ENCODE measurements at places on chromosomes 3 and 15.

DNA sequence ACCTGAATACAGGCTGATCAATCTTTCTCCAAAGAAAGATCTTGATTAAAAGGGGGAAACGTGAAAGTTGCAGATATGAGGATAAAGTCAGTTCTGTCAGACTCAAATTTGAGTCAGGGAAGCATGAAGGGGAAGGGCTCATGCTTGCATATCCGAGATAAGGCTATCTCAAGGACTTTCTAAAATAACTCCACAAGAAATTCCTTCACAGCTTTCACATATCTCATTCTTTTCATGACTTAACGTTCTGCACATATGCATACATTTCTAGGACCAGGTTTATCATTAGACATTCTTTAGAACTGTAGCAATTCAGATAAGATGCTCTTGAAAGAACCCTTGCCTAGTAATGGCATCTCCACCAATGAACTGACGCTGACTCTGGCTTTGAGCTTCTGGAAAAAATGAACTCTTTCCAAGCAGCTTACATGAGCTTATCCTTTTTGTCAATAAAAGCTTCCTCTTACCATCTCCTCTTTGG, 15.9 kb downstream of the SH3GL3 start:
- no peak for DNase-seq

DNA sequence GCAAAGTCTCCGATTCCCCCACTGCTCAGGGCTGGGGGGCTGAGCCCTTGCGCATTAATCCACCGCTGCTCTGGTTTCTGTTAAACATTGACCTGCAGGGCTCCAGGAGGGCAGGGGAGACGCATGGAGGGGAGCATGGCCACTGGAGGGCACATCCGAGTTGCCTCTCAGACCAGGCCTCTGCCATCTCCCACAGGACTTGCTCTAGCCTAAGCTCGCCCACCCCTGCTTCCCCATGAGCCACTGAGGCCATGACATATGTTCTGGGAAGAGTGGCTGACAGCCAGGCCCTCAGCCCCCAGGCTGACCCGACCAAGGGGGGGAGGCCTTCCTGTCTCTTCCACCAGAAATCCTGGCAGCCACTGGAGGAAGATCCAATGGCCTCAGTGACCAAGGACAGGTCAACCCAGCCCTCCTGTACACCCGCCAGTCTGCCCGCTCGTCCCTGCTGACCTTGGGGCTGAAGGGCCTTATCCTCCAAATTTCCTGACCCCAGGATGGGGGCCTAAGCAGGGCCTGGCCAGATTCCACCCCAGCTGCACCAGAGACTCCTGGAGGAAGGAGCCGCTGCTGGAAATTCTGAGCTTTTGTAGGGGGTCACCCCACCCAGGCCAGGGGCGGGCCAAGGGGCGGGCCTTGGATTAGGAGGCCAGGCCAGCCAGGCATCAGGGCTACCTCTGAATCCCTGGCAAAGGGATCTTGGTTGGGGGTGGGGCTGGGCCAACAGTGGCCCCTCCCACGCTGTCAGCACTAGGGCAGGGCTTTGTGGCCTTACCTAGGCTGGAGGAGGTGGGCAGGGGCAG, at the start of gene HYAL1:
Gene HYAL1 (minus strand): TSS at position 562 of the 803 bp plus-strand sequence. CDS start 618 bp downstream, outside the sequence.
- DNase-seq: no peak

GRCh38 chr15:58026552-58026951, 39.0 kb downstream of the ALDH1A2 start:
- DNase-seq: no peak

GRCh38 chr3:187736418-187736871, 8.8 kb downstream of the BCL6 start:
- DNase-seq: no peak

DNA sequence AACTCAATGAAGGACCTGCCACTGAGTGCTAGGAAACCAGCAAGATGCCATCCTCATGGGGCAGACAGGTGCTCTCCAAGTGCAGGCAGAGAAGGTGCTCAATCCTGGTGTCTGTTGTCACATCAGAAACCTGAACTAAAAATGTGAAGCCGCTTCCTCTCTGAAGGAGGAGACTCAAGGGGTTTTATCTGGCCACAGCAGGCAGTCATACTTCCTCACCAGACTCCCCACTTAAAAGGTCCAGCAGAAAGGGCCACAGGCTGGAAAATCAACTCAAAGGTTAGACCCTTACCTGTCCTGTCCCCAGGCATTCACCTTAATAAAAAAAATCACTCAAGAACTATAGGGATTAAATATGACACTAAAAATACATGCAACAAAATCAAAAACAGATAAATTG, 4.8 kb downstream of the CCDC12 start:
- no peak for DNase-seq

DNA sequence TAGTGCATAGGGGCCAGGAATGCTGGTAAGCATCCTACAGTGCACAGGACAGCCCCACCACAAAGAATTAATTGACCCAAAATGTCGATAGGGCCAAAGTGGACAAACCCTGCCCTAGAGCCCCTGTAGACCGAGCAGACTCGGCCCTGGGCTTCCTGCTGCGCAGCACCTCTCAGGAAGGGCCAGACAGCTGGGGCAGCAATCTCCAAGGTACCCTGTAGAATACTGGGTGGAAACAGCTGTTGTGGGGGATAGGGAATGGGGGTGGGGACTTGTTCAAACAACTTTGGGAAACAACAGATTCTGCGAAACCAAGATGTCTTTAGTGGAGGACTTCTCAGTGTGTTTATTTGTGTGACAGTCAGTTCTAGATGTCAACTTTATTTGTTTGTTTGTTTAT, 67.1 kb downstream of the MRPL46 start:
- no peak for DNase-seq

GRCh38 chr3:146839727-146840375, 234.7 kb upstream of the PLSCR5 start:
- no peak for DNase-seq

DNA sequence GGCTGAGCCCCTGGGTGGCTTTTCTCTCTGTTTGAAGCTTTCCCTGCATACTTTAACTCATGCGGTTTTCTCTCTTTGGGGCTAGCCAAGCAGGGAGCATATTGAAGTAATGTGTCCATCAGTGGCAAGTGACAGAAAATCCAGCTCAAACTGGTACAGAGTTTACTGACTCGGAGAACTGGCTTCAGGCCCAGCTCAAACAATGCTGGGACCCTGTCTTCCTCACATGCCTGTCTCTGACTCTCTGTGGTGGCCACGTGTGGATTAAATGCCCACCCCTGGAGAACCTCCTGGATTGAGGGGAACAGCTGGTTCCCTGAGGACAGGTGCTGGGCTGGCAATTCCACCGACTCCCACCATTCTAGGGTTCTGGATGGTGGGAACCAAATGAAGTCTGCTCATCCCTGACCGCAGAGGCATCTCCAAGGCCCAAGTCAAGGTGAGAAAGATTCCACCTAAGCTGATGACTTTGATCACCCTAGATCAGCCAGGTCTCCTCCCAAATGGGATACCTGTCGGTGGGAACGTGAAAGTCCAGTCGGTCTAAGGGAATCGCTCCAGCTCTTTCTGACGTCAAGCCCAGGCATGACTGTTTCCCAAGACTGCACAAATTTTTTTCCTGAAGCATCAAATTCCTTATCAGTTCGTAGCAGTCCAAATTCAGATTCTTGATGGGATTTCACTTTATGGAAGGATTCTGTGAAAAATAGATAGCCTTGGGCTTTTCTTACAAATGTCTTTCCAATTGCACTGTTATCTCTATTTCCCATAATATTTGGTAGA, 16.3 kb upstream of the HDAC11 start:
- DNase-seq: no peak

- no peak for DNase-seq
These were observed 67.8 kb downstream of the LINGO1 start for GRCh38 chr15:77564938-77565337.

DNA sequence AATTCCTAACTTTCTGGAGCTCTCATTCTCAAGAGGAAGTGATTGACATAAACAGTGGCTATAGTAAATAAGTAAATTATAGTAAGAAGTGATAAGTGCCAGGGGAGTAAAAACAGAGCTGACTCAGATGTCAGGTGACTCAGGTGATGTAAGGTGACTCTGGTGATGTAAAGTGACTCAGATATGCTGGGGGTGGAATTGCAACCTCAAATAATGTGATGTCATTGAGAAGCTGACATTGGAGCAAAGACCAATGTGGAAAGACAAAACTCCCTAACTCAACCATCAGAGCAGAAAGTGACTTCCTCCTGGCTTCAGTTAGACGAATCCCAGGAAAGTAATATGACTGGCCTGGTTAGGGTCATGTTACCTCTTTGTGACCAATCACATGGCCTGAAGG, 144.2 kb upstream of the SNTN start:
- no peak for DNase-seq

GRCh38 chr3:64186667-64187064, 38.6 kb downstream of the PRICKLE2 start:
- no peak for DNase-seq

DNA sequence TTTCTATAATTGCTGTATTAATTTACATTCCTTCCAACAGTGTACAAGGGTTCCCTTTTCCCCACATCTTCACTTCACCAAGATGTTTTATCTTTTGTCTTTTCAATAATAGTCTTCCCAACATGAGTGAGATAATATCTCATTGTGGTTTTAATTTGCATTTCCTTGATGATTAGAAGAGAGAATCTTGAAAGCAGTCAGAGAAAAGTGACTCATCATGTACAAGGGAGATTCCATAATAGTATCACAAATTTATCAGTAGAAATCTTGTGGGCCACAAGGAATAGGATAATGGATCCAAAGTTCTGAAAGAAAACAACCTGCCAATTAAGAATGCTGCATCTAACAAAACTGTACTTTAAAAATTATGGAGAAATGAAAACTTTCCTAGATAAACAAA, 189.3 kb downstream of the NECTIN3 start:
- DNase-seq: no peak

DNA sequence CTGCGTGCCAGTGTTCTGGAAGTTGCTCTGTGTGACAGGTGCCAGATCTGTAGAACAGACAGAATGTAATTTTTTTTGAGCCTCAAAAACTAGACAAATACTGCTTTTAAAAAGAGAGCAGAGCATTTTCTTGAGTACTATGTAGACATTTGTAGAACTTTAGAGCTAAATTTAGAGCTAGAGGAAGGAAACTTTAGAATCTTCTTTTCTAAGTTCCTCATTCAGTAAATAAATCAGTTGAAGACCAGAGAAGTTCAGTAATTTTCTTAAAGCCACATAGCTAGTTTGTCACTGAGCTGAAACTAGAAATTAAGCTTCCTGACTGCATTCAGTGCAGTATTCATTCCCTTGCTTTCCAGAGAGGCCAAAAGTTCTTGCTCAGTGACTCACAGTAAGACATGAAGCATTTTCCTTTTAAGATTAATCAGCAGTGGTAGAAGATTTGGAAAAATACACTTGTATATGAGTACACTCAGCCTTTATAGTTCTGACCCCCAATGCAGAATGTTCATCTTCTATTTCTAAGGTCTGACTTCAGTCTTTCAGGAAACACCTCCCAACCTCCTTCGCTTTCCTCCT, 83.6 kb upstream of the TSEN2 start:
- DNase-seq: no peak

DNA sequence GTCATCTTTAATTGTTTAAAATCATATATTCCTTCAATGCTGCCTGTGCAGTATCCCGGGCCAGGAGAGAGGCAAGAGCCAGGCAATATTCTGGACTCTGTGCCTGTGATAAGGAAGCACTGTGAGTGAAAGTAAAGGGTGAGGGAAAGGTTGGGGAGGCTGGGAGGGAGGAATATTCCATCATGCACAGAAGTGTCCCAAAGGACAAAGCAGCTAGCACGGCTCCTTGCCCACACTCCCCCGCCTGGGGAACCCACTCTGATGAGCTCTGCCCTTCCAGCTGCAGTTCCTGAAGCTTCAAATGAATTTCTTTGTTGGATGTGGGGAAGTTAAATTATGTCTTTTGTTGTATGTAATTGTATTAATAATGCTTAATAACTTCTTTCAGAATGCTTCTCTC, 1.5 kb upstream of the PRICKLE2 start:
- DNase-seq: no peak

DNA sequence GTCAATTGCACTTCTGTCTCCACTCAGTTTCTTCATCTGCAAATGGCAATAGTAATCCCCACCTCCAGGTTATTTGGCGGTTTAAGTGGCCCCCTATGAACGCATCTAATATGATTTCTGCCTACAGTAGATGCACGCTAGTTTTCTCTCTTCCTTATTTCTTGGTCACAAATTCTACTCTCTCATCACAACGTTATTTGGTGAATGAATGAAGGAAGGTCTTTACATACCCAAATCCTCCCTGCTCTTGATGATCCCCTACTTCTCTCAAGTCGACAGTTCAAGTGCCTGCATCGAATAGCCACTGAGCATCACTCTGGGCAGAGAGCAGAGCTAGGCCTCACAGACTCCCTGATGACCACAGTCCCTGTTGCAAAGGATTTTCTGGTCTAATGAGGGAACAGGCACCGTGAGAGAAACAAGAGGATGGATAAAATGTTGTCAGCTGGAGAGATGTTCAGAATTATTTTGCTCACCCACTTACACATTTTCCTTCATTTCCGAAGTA, 181.2 kb upstream of the SMAD3 start:
- DNase-seq: no peak

GRCh38 chr15:66946578-66947164, 118.7 kb upstream of the SMAD3 start:
- DNase-seq: no peak

GRCh38 chr3:27171113-27171512, 198.1 kb downstream of the NEK10 start:
- no peak for DNase-seq

GRCh38 chr3:112847692-112848091, 1.0 kb upstream of the CD200R1L start:
- DNase-seq: no peak

DNA sequence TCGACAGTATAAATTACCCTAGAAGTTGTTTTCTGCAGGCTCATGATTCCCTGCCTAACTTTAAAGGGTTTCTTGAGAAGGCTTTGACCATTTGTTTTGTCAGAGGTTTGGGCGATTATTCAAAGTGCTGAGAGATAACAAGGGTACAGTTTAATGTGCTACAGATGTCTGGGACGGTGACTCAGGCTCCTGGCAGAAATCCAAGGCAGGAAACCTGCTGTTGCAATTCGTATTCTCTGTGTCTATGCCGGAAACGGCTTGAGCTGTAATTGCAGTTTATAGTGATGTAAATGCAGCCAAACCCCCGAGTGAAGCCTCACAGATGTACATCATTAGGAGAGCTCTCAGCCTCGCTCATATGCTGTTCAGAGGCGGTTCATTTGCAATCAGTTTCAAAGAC, 65.6 kb downstream of the SYNPR start:
- DNase-seq: peak; percentile 99

All from HFF-Myc (cell line).